Fibroblast of skin of back (primary cell): ENCODE measurements at places on chromosomes 12 and 14.

DNA sequence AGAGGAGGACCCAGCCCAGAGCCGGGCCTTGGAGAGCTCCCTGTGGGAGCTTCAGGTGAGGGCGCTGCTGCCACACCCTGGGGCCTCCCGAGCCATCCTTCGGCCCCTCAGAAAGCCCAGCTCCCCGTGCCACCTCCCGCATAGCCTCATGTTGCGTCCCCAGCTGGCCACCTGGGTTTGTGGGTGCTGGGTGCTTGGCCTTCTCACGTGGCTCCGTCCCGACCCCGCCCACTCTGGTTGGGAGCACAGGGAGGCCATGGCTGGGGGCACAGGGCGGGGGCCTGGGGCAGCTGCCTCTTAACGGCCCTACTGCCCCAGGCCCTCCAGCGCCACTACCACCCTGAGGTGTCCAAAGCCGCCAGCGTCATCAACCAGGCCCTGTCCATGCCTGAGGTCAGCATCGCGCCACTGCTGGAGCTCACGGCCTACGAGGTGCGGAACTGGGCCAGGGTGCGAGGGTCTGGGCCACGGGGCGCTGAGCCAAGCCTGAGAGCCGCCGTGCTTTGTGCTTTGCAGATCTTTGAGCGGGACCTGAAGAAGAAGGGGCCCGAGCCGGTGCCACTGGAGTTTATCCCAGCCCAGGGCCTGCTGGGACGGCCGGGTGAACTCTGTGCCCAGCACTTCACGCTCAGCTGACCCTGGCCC, 7.6 kb downstream of the NOC4L start:
- DNase-seq, result no peak

DNA sequence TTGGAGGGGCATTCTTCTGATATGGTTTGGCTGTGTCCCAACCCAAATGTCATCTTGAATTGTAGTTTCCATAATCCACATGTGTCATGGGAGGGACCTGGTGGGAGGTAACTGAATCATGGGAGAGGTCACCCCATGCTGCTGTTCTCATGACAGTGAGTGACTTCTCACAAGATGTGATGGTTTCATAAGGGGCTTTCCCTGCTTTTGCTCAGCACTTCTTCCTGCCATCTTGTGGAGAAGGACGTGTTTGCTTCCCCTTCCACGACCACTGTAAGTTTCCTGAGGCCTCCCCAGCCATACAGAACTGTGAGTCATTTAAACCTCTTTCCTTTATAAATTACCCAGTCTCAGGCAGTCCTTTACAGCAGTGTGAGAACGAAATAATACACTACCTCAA, 382.4 kb downstream of the VRK1 start:
- peak; percentile 49 for DNase-seq

DNA sequence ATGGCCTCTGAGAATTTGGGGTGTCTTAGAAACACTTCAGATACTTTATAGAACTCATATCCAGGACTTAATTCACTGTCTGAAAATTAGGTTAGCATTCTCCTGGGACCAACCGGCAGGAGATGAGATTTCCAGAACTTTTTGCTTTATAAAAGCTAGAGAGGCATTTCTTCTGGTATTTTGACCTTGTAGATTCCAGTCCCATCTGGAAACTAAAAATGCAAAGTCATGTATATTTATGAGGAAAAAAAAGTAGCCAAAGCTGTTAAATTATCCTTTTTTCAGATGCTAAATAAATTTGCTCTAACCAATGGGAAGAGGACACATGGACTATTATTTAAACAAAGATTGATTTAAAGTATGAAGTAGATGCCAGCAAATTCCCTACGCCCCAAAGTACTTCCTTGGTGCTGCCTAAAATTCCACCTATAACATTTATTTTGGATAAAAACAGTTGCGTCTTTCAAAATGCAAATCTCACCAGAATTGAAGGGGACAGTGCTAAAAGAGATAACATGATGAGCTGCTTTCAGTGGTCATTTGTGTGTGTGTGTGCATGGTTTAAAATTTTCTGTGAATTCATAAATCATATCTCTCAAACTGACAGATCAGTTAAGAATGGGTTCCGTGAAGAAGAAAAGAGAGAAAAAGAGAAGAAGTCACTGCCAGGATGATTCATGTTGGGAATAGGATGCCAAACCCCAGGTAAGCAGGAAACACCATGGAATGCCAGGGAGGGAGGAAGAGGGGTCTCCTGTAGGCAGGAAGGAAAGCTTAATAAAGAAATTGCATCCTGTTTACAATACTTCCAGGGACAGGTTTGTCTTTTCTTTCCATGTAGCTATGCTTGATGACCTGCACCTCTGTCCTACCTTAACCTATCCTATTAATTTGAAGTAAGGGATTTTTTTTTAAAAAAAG, 97.7 kb upstream of the RGS6 start:
- no peak for DNase-seq

GRCh38 chr12:7985802-7986418, 46.6 kb upstream of the FOXJ2 start:
- DNase-seq, result no peak

DNA sequence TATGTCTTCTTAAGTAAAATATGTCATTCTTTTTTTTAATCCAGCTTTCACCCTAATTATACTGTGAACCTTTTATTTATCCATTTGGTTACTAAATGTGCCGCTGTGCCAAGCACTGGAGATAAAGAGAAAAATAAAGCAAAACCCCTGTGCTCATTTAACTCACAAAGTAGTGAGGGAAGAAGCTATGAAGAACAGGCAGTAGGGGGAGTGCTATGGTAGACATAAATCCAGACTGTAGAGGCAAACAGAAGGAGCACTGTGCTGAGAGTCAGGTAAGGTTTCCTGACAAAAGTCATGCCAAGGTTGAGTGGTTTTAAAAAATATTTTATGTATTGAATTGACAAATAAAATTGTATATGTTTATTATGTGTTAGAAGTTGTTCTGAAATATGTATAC, 188.5 kb upstream of the SYT10 start:
- no peak for DNase-seq

- no peak for DNase-seq
Measured at GRCh38 chr14:69096781-69097475, 56.0 kb downstream of the DCAF5 start.

GRCh38 chr12:5437589-5437988, 5.7 kb downstream of the NTF3 start:
- DNase-seq, result no peak

DNA sequence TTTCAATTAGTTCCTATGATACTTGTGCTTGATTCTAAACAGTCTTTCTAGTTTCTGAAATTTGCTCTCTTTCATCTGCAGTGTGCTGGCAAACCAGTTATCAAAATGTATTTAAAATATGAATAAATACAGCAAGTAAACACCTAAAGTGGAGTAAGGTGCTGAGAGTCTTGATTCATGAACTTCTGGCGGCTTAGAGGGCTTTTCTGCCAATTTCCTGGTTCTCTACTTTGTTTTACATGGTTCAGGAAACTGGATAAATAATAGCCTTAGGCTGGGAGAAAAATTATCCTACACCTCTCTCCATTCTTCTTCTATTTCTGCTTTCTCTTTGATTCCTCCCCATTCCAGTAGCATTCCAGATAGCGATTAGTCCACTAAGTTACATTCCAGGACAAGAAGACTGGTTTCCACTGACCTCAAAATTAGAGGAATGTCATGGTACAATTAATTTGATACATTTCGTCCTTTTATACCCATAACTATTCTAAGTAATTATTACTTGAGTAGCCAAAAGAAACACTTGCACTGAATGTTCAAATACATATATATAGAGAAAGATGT, 14.9 kb downstream of the ATP2B1 start:
- peak; percentile 17 for DNase-seq

DNA sequence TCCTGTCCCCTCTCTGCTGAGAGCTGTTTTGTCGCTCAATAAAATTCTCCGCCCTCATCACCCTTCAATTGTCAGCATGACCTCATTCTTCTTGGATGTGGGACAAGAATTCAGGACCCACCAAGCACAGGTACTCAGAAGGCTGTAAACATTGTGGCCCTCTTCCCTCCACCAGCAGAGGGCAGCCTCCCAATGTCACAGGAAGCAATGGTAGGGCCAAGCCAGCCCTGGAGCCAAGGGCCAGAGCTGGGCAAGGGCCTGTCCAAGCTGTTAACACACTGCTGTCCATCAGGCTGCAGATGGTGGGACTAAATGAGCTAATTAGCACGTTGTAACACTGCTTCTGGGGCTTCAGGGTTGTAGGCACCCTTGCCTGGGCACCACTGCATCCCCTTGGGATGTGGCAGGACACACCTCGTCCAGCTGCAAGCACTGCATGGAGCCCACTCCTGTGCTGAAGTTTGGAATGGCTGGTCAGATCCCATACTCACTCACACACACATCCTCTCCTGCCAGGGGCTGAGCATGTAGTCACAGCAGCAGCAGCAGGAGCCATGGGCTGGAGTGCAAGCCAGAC, 62.7 kb upstream of the HECTD1 start:
- DNase-seq, result peak; percentile 5

DNA sequence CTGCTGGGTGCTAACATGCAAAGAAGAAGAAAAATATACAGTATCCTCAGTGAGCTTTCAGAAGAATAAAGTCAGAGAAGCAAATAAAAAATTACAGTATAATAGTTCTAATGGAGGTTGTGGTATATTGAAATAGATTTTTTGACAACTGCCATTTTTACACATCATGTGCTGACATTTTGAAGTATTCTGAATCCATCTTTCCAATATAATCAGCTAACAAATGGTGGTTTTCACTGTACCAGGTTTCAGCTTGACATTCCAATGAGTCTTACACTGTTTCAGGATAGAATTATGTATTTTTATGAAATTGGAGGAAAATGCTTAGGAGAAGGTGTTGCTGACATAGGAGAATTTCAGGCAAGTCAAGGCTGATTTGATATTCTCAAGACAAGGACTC, 26.3 kb upstream of the TBC1D30 start:
- no peak for DNase-seq

GRCh38 chr14:90288651-90289355, 32.5 kb downstream of the PSMC1 start:
- no peak for DNase-seq

DNA sequence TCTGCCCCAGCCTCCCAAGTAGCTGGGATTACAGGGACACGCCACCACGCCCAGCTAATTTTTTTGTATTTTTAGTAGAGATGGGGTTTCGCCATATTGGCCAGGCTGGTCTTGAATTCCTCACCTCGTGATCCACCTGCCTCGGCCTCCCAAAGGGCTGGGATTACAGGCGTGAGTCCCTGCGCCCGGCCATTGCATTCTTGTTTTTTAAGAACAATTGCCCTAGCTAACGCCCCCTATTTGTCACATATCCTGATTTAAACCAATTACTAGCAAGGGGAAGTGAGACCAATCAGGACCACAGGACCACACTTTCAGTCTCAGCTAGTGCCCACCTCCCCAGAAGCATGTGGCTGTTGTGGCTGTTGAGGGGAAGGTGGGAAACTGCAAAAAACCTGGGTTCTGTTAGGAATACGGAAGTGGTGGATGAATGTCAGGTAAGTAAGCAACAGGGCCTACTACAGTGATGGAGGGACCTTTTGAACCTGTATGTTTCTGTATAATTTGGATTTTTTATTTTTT, 37.8 kb upstream of the NFYB start:
- no peak for DNase-seq

DNA sequence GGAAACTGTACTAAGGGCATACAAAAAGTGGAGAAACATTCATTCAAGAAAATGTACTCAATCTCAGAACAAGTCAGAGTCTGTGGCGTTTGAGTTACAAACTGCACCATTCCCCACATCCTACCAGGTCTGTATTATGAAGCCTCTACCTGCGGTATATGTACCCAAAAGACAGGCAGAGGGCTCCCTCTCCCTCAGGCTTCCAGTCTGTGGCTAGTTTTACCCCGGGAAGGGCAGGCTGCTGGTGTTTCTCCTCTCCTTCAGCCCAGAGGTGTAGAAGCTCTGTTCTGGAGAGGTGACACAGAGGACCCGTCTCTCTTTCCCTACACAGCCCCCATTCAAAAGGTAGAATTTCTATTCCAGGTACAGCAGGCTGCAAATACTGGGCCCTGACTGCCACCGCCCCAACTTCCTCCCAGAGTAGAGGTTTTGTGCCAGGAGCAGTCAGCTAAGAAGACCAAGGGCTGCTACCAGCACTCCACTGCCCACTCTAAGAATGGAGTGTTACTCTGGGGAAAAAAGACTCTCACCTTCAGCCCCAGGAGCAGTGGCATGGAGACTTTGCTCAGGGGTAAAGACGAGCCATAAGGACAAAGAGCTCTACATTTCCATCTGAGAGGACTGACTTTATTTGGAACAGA, 39.4 kb downstream of the PARP11 start:
- no peak for DNase-seq

GRCh38 chr12:131380965-131381705, 329.8 kb upstream of the SFSWAP start:
- DNase-seq, result no peak

GRCh38 chr14:68312884-68313610, 479.8 kb downstream of the ZFP36L1 start:
- no peak for DNase-seq

DNA sequence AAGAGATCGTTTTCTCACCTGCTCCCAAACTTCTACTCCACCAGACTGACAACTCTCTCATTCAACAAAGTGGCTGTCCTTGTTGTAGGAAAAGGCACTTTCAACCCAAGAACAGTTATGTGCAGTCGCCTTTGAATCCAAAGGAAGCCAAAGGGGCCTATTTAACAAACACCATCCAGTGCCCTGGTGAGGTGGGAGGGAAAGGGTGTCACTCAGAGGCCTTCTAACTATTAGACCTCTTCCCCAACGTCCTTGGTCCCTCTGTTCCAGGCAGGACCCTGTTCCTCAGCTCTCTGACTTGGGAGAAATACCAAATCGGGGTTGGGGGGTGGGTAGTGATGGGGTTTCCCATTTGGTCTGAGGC, 3.2 kb downstream of the SIX4 start:
- peak; percentile 2 for DNase-seq

GRCh38 chr12:6839482-6840201, 1.1 kb upstream of the GNB3 start:
- no peak for DNase-seq

GRCh38 chr14:98290596-98290995, 981.4 kb downstream of the BCL11B start:
- DNase-seq, result peak; percentile 20

DNA sequence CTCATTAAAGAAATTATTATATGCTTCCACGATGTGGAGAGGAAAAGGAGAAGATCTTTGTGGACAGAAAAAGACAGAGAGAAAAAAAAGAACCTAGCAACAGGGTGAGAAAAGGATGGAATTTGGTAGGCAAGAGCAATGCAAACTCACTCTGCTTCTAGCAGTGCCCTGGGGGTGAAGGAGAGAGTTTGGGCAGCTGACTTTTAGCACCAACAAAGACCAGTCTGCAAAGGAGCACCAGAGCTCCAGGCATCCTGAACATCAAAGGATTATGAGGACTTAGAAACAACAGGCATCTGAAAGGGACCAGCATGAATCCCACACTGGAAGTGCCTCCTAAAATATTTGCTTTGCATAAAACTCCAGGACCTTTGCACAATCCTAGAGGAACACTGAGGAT, 32.8 kb upstream of the RERG start:
- no peak for DNase-seq

- peak; percentile 15 for DNase-seq
Measured at GRCh38 chr12:4221258-4221620, 52.3 kb upstream of the CCND2 start.

- DNase-seq, result no peak
Measured at GRCh38 chr14:69632164-69632563, 20.8 kb downstream of the SUSD6 start.

GRCh38 chr12:11717519-11717961, 68.1 kb downstream of the ETV6 start:
- DNase-seq, result peak; percentile 62

GRCh38 chr14:91754819-91755218, 22.9 kb upstream of the CATSPERB start:
- no peak for DNase-seq

GRCh38 chr12:32545413-32545980, 133.6 kb upstream of the DNM1L start:
- no peak for DNase-seq
